ENCODE measurements at places on chromosomes 7 and 10.

- no peak for DNase-seq
These were observed 26.1 kb downstream of the PRSS58 start for GRCh38 chr7:142231716-142232115.

DNA sequence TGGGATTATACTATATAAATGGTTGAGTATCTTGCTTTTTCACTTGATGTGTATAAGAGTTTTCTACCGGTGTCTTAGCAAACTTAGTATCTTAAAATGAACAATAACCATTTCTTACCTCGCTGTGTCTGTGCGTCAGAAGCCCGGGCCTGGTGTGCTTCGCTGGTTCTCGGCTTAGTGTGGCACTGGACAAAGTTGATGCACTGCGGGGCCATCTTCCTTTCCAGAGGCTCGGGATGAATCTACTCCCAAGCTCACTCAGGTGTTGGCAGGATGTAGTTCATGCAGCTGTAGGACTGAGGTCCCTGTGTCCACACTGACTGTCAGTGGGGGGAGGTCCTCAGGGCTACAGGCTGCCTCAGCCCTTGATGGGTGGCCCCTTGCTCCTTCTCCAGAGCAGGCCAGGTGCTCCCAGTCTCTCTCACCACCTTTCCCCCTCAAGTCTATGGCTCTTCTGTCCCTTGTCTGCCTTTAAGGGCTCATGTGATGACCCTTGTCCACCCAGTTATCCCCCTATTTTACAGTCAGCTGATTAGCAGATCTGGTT, 227.8 kb downstream of the GLRX3 start:
- DNase-seq: no peak

DNA sequence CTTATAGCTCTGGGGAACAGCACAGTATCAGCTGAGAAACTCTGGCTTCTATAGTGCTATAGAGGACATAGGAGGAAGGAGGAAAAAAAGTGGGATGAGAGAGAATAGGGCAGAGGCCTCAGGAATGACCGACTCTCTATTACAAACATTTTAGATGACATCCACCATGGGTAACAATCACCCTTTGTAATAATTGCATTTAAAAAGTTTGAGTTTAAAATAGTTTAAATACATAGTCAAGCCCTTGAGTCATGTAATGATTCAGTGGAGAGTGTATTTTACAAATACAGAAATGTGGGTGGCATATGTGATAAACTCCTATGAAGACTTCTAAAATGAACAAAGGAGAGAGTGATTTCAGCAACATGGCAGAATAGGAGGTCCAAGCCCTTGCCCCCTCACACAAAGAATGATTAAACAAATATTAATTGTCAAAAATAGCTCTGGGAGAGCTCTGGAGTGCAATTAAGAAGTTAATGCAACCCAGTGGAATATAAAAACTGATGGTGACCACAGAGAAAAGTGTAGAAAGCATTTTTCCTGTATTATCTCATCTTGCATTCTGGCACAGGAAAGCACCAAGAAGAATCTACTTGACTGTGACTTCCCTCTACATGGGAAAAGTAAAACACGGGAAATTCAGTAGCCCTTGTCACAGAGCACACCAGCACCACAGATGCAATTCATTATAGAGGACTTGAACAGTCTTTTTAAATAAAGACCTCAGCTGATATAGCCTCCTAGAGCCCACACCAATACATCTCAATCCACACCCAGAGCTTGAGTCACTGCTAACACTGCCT, 569.0 kb upstream of the SORCS1 start:
- DNase-seq: no peak

DNA sequence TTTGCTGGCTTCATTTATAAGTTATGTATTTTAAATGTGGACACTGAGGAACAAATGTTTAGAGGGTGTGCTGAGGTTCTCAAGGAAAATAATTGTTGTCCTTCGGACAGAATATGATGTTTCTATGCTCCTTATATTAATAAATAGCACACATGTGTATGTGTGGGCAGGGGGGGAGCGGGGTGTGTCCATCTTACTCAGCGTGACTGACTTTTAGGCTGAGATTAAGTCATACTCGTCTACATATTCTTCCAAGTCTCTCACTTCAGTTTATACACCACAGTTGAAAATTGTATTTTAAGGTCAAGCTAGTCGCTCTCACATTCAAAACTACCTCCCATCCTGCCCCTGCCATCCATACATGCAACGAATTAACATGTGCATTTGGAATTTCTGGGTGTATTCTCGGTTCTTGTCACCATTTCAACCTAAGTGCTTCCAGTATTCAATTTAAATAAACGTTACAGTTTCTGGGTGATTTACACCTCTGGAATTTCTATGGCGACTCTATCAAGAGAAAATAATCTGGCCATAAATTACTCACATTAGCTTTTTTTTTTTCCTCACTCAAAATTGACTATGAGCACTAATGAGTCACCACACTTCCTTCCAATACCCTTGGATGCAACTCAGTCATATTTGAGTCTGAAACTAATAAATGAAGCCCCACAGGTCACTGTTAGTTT, 3.3 kb downstream of the PCDH15 start:
- DNase-seq: no peak

GRCh38 chr7:117362294-117362888, 39.5 kb upstream of the WNT2 start:
- DNase-seq: no peak

DNA sequence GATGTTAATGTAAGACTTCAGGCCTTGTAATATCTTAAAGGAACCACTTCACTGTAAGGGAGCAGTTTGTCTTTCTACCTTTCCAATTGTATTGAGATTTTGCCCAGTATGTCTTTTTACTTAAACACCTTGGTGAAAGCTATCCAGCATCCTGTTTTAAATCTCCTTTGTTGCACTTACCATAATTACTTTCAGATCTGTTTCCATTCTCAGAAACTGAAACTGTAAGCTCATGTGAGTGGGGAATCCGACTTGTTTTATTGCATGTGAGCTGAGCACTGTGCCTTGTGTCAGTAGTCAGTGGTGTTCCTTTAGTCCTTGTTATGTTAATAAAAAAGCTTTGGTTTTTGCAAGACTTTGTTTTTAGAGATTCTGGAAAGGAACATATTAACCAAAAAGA, 42.2 kb downstream of the BMPR1A start:
- DNase-seq: no peak
